ENCODE measurements at places on chromosomes 2 and 18.

- DNase-seq, result peak; percentile 16
These were observed 124.5 kb upstream of the SH3BP4 start for GRCh38 chr2:234827096-234827860.

DNA sequence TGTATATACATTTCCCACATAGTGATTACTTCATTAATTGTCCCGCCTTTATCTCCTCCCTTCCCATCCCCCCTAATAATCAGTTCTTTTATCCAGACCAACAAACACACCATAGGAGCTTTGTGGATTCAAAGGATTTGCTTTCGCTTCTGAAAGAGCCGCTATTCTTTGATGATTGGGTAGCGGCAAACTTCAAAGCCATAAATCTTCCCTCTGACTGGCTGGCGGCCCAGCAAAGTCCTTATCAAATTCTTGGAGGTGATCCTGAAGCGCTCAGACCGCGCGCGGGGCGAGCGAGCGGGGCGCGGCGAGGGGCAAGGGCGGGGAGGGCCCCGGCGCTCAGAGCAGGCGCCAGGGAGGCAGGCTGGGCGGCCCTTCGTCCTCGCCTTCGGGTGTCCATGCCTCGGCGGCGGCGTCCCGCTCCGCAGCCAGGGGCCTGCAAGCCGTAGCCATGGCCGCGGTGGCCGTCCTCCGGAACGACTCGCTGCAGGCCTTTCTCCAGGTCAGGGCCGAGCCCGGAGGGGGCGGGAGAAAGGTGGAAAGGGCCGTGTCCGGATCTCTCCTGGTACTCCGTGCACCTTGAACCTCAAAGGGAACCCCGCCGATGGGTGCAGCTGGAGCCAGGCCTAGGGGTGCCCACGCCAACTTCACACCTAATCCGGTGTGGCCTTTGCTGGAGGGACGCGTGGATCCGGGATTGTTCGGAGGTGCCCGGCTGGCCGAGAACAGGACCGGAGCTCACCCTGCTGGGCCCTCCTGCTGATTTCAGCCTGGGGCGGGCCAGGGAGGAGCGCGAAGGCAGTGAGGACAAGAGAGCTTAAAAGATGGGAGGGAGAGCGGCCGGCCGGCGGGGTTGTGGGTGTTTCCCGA lies at the start of gene SP5:
Gene SP5 (plus strand): TSS at position 276 of the 870 bp plus-strand sequence. CDS start 176 bp downstream, at position 452.
- no peak for DNase-seq

- DNase-seq, result no peak
These were observed 44.9 kb upstream of the ASB18 start for GRCh38 chr2:236308855-236309668.

DNA sequence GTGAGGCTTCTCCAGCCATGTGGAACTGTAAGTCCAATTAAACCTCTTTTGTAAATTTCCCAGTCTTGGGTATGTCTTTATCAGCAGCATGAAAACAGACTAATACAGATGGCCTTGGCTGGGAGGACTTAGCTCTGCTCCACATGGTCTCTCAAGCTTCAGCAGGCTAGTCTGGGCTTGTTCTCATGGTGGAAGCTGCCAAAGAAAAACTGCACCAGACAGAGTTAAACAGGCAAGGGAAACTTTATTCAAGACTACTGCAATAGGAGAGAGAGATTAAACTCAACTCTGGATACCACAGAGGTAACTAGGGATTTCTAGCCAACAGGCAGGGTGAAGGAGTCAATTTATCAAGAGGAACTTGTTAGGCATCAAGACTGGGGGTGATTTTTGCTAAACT lies 142.1 kb downstream of the CABLES1 start:
- no peak for DNase-seq

- no peak for DNase-seq
These were observed 47.4 kb downstream of the DNAJC10 start for GRCh38 chr2:182763311-182763912.

DNA sequence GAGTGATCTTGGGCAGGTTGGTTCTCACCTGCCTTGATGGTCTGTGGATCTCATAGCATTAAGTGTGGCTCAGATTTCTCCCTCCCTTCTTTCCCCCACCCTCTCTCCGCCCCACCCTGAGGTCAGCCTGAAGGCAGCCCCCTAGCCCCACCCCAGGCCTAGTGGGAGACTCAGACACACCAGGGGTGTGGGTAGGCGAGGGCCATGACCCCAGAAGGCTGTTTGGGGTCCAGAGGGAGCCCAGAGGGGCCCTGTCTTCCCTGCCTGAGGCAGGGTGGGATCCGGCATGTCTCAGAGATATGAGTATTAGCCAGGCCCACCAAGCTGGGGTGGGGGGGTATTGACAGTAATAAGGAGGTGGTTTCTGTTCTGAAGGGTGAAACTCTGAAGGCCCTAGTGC lies 160.5 kb downstream of the GLI2 start:
- no peak for DNase-seq

GRCh38 chr2:212956665-212957607 lies 194.5 kb downstream of the IKZF2 start:
- DNase-seq, result no peak

- DNase-seq, result no peak
These were observed 48.1 kb downstream of the GALNT14 start for GRCh38 chr2:31090188-31090587.

DNA sequence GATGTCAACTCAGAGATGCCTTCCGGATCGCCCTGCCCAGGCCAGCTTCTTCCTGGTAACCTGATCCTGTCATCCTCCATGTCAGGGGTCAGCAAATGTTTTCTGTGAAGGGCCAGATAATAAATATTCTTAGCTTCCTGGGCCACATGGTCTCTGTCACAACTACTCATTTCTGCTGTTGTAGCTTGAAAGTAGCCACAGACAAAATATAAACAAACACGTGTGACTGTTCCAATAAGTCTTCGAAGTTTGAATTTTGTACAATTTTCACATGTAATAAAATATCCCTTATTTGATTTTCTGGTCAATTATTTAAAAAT lies 35.8 kb downstream of the ANXA4 start:
- DNase-seq, result no peak

DNA sequence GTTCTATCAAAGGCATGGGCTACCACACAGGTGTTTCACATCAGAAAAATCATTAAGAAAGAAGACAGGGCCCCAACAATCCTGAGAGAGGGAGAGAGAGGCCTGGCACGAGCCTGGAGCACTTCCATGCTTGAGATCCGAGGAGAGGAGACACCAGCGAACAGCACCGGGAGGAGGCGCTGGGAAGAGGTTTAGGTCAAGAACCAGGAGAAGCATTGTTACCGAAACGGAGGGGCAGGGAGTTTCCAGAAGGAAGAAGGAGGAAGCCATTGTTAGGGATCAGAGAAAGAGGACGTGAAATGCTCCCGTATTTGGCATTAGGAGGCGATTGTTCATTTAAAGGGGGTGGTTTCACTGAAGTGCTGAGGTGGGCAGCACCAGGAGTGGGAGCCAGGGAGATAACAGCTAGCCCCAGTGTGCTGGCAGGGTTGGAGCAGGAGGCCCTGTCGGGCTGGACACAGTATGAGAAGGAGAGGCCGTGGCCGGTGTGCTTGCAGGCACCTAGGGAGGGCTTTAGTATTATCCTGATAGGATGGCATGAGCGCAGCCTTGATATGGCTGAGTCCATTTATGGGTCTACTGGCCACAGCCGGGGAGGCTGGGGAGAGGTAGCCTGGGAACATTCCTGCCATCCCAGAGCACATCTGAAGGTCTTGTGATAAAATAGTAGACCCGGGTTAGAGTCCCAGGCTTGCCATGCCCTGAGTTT lies 244.9 kb downstream of the KLHL29 start:
- DNase-seq, result no peak

GRCh38 chr2:239724851-239725550 lies 300.1 kb downstream of the NDUFA10 start:
- DNase-seq, result no peak

DNA sequence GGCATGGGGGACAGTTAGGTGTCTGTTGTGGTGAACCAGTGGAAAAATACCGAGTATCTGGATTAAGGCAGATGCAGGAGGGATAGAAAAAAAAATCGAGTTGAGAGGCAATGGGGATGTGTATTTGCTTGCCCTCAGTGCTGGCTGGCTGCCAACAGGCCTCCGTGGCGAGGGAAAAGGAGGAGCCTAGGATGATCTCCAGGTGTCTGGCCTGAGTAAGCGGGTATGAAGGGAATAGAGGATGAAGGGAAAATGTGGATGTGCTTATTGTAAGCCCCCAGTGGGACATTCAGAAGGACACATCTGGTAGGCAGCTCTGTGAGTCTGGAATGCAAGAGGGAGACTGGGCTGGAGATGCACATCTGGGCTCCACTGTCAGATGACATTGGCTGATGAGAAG lies 22.8 kb downstream of the KCNS3 start:
- peak; percentile 83 for DNase-seq

DNA sequence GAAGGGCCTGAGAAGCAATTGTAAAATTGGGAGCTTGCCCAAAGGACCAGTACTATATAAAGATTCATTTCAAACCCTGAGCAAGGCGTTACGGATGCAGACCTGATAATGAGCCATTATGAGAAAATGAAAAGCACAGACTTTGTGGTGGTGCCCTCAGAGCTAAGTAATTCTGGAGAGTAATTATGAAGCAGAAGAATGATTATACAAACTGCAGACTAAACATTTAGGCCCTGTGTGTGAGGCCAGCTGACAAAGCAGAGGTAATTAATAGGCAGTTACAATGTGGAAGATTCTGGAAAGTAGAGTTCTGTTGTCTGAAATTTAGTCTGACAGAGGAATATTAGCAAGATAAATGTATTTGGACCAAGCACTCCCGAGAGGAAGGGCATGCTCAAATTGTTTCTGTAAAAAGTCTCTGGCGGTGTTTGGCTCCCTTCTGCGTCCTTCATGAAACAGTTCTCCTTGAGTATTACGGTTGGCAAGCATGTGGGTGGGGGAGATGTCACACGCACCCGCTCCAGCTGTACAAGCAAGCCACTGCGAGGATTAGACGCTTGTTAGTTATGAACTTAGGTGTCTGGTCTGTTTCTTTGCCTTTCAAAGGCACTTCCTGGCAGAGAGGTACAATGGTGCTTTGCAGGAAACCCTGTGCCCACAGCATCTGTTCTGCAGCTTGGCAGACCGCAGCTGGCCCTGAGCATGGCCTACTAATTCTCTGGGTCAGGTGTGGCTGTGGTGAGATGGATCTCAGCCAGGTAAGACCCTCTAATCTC lies 45.5 kb downstream of the CDC42EP3 start:
- DNase-seq, result no peak

- DNase-seq, result no peak
These were observed 276.8 kb downstream of the CNTNAP5 start for GRCh38 chr2:124301915-124302314.

- DNase-seq, result peak; percentile 45
These were observed 21.3 kb downstream of the FBLN7 start for GRCh38 chr2:112159454-112159921.

- DNase-seq, result no peak
These were observed 218.3 kb downstream of the STK39 start for GRCh38 chr2:168029071-168029470.

DNA sequence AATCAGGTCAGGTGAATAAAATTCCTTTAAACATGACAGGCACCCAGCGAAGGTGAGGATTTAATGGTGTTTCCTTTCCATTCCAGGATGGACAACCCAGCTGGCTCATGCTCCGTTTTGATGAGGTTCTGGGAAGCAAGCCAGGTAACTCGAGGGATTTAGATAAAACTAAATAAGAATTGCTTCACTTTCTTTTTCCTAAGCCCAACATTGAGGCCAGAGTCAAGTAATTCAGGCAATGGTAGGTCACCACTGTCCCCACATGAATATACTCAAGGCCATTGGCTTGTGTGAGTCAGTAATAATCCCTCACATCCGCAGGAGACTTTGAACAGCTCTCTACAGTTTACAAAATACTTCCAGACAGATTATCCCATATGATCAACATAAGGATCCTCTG lies 16.2 kb upstream of the LRATD1 start:
- DNase-seq, result no peak

DNA sequence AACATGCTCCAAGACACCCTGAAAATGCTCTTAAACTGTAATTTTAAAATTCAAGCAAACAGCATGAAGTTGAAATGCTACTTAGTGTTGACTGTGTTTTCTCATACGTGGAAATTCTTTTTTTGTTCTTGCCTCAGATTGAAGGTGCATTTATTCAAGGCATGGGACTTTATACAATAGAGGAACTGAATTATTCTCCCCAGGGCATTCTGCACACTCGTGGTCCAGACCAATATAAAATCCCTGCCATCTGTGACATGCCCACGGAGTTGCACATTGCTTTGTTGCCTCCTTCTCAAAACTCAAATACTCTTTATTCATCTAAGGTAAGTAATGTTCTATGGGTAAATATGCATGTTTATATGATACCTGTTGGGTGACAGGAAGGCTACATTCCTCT lies 82.7 kb downstream of the AOX1 start:
- no peak for DNase-seq

- DNase-seq, result no peak
These were observed 85.6 kb downstream of the TFCP2L1 start for GRCh38 chr2:121199281-121200010.

DNA sequence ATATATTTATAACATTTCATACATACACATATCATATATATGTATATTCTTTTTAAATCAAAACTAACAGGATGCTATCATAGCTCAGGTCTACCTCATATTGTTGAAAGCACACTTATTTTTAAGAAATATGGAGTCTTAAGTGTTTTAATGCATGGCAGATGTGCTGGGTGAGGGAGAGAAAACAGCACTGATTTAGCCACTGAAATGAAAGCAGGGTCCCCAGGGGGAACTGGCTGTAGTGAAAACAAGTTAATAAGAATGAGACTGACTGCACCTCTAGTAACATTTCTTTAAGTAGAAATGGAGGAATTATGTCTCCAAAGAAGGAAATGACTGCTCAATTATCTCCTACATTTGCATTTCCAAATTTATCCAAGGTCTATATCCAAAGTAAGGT lies 857.8 kb downstream of the DCDC2C start:
- no peak for DNase-seq

GRCh38 chr2:236986524-236987330 lies 99.0 kb upstream of the COPS8 start:
- peak; percentile 20 for DNase-seq

GRCh38 chr2:215828528-215829184 lies 184.7 kb downstream of the MREG start:
- DNase-seq, result no peak

GRCh38 chr2:168499500-168499899 lies 43.4 kb downstream of the CERS6 start:
- DNase-seq, result no peak

GRCh38 chr2:10926191-10926820 lies 14.6 kb downstream of the KCNF1 start:
- DNase-seq, result no peak

GRCh38 chr2:201961401-201961800 lies 72.3 kb upstream of the FZD7 start:
- DNase-seq, result no peak

- no peak for DNase-seq
These were observed 1.7 kb upstream of the ASPRV1 start for GRCh38 chr2:69962986-69963730.

- DNase-seq, result no peak
These were observed 48.4 kb upstream of the APCDD1 start for GRCh38 chr18:10405816-10406663.

GRCh38 chr2:28444956-28445355 lies 50.9 kb upstream of the PLB1 start:
- DNase-seq, result no peak

- DNase-seq, result no peak
These were observed 172.6 kb upstream of the BCL2L11 start for GRCh38 chr2:110948027-110948674.

- no peak for DNase-seq
These were observed 342.9 kb upstream of the DCC start for GRCh38 chr18:51997129-51997528.
